Endothelial cell of umbilical vein (primary cell): ENCODE measurements at places on chromosomes 7 and 10. TPM values are rescaled to one million over a fixed set of nuclear protein-coding genes. Genes with fewer than 3 reads are reported as not detected.

- DNase-seq: no peak
Measured at GRCh38 chr10:26213157-26213800, 3.3 kb upstream of the GAD2 start.

- no peak for DNase-seq
Measured at GRCh38 chr10:69469976-69470375, 18.7 kb downstream of the TSPAN15 start.

GRCh38 chr7:47636081-47636432, 54.1 kb upstream of the TNS3 start:
- no peak for DNase-seq

GRCh38 chr7:139118805-139119485, 9.4 kb upstream of the ZC3HAV1 start:
- no peak for DNase-seq

GRCh38 chr10:75127471-75127870, 16.0 kb downstream of the SAMD8 start:
- peak; percentile 82 for DNase-seq

GRCh38 chr7:24829787-24830186, 72.5 kb upstream of the GSDME start:
- no peak for DNase-seq

DNA sequence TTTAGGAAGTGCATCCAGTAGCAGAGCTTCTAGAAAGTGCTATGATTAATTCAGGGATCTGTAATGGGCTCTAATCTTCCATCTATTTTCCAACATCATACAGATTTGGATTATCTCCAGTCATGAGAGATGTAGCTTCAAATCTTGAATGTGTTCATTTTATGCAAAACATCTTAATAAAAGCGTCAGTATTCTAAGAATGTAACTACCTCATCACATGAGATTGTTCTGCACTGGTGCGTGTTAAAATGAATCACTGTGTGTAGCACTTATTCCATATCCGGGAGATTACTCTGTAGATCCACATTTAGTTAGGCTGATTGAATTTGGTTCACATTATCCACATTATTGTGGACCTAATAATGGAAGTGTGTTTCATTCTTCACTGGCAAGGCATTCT, 344.9 kb upstream of the CHRM2 start:
- no peak for DNase-seq

DNA sequence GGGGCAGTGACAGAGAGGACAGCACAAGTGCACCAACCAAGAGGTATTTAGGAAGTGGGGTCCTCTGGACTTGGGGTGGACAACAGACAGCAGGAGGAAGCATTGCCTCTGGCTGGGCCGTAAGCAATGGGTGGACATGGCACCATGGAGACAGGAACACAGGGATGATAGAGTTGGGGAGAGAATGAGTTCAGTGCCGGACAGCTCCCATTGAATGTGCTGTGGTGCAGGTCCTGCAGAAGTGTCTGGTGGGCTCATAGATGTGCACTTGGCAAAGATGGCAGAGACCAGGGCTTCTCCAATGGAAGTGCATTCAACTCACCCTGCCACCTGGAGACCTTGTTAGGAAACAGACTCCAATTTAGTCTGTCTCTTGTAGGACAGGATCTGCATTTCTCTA, 341.5 kb upstream of the ZMIZ1 start:
- DNase-seq: no peak

DNA sequence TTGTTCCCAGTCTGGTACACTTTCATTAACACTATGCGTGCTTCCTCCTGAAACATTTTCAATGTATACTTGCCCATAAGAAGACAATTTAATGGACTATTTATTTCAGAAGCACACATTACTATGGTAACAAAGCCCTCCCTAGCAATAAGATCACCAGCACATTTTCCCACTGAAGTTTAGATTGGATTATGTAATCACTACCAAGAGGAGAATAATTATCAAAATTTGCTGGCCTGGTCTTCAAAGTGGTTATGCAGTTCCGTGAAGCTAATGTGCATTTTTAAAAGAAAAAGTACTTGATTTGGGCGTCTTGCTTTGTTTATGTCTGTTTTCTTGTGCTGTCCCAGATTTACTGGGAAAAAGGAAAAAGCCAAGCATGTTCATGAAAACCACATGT, 61.9 kb downstream of the AP3M1 start:
- DNase-seq: no peak

- no peak for DNase-seq
Measured at GRCh38 chr10:38094927-38095574, 914 bp downstream of the ZNF37A start.

DNA sequence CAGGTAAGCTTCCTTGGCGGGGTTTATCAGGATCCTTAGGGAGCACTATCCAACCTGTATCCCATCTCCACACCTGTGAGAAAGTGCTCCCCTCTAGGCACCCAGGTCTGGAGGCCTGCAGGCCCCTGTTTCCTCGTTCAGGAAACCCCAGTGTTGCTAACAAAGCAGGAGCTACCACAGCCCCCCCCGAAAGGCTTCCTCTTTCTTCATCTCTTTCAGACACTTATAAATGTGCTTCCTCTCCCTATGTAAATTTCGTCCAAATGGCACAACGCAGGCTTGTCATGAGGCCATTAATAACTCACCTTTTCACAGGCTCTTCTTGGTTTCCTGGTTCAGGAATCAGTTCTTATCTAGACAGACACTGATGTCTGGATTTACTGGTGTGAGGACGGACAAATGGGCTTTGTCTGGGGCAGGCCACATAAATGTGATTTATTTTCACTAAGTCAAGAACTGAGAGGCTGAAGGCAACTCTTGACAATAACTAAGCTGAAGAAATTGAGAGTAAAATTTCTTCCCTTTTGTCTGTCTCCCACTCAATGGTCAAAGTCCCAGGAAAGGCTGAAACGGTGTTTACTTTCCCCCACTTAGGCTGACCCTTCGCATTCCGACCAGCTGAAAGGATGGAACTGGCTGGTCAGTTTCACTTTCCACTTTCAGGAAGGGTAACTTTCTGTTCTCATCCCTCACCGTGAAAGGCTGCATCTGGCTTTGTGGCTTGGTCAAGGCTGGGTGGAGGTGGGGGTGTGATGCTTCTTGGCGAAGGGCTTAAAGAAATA, 46.8 kb downstream of the PIK3AP1 start:
- DNase-seq: peak; percentile 2

DNA sequence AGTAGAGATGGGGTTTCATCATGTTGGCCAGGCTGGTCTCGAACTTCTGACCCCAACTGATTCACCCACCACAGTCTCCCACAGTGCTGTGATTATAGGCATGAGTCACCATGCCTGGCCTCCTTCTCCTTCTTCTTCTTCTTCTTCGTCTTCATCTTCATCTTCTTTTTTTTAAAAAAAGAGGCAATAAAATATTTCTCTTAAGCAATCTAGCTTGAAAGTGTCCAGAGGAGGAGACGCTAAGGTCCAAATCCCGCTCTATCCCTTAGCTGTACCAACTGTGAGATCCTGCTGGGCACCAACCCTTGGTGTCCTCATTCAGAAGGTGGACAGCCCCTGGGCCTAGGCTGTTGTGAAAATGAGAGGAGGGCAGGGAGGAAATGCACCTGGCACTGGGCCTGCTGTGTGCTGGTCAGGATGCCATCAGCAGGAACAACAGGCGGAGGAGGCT, 13.9 kb upstream of the PSAP start:
- DNase-seq: no peak

DNA sequence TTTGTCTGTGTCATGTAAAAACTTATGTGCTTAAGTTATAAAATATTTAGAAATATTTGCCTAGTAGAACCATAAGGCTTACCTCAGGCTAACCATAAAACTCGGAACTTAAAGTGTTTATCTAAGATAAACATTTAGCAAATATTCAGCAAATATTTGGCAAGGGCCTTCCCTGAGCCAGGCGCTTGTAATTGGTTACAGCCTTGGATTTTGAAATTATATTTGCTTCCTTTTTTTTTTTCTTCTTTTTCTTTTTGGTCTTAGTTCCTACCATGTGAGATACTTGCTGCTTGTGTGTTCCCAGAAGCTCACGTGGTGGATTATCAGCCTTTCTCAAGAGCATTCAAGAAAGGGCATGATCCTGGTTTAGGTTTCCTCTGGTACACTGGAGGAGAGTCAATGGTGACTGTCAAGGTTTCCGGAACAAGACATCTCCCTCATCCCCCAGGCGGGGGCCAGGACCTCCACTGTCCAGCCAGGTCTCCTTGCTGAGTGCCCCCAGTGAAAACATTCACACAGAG, 5.2 kb upstream of the BRI3 start:
- no peak for DNase-seq

DNA sequence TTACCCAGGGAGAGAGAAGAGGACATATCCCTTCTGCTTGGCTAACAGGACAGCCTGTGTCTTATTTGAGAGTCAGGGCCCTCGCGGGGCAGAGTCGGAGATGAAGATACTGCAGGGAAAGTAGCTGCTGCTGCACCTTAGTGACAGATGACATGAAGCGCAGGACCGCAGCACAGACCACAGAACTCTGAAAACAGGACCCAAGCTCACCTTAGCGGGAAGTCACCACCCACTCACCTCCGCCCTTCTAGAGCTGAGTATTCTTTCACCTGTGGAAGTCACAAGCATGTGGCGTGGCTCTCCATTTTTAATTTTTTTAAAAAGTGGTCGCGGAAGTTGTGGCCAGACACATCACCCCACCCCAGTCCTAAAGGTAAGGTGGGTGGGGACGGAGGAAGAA, 191.4 kb downstream of the FAM107B start:
- DNase-seq: no peak

DNA sequence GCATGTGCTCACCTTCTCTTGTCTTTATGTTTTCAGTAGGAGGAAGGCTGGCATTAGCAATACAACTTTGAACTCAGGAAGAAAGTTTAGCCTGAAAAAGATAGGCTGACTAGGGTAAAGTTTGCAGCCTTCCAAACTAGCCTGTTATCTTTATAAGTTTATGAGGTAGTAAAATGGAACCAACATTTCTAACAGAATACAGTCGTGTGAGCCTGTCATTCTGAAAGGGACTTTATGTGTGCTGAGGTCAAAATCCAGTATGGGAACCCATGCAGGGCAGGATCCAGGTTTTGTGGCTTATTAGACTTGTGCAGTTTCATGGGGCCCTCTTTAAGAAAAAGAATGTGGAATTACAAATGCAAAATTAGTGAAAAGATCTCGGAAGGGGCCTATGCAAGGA, 201.0 kb upstream of the PRPS1L1 start:
- no peak for DNase-seq

- DNase-seq: peak; percentile 63
Measured at GRCh38 chr7:33590916-33591315, 314.4 kb upstream of the BMPER start.

- no peak for DNase-seq
Measured at GRCh38 chr7:136637813-136638212, 230.6 kb upstream of the CHRM2 start.

DNA sequence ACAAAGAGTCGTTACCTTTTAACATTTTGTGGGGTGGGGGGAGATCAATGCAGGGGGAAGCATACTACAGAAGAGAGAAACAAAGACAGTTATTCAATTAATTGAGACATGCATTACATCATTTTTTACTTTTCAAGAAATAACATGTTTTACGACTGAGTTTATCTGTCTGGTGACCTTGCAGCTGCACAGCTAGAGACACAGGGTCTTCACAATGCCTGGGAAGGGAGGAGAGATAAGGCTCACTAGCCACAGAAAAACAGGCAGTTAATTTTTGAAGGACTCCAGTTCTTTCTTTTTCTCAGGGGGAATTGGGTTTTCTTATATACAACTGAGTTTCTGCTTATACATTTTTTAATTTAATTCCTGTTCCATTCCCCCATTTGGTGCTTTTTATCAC, 30.1 kb downstream of the ZPBP start:
- no peak for DNase-seq

DNA sequence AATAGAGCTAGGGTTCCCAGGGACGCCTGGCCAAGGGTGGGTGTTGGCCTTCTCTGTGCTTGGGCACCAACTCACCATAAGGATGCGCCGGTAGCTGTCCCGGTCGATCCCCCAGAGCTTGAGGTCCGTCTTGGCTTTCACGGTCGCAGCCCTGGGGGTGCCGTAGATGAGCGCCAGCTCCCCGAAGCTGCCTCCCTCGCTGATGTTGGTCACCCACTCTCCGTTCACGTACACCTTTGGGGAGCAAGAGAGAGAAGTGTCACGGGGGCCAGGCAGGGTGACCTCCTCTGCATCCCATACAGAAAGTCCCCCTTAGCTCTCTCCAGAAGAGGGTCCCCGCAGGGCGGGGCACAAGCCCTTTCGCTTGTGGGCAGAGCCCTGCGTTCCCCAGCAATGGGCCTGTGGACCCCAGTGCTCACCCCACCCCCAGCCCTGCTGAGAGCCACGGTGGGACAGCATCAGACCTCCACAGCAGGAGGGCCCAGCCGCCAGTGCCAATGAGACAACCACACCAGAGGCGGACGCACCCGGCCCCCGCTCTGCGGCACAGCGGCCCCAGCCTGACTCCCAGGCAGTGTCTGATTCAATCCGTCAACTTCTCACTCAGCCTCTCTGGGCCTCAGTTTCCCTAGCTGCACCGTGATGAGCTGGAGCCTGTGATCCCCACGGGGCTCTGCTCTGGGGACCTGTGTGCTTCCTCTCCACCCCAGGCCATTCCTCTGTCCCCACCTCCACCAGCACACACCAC, 76.6 kb upstream of the PDGFA start:
- DNase-seq: no peak

GRCh38 chr10:125091891-125092290, 68.5 kb downstream of the CTBP2 start:
- no peak for DNase-seq

GRCh38 chr10:129946859-129947258, 17.2 kb downstream of the EBF3 start:
- no peak for DNase-seq

DNA sequence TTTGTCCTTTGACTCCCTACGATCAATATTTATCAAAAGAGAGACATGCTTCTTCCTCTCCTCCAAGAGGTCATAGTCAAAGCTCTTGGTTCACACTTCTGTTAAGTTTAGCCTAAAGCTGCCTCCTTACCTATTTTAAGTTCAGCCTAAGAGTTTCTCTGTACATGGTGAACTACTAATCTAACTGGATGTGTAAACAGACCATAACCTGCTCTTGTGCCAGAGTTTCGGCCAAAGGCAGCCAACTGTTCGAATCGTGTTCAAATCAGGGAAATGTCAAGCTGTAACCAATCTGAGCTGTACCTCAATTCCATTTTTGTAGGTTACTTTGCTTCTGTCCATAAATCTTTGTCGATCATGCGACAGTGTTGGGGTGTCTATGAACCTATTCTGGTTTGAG, 414.8 kb downstream of the PHTF2 start:
- no peak for DNase-seq

Gene SH2D4B
- polyA plus RNA-seq: not detected in 2 replicates

Gene LRRN3
- polyA plus RNA-seq: not detected in 2 replicates

Gene EMX2
- polyA plus RNA-seq: not detected in 2 replicates

Gene CAMK2B
- 0.57 and 0.72 TPM in 2 replicates for polyA plus RNA-seq

Gene CAV1
- 3,129 and 3,339 TPM in 2 replicates for polyA plus RNA-seq

Gene ATXN7L1
- polyA plus RNA-seq: 2.8 and 4.6 TPM in 2 replicates

Gene SGMS1
- polyA plus RNA-seq: 8.8 and 9.7 TPM in 2 replicates

Gene CRTAC1
- 0.92 and 1.4 TPM in 2 replicates for polyA plus RNA-seq

Gene CLEC2L
- not detected in 2 replicates for polyA plus RNA-seq

Gene SLC29A3
- 8.7 and 9.1 TPM in 2 replicates for polyA plus RNA-seq

Gene CTTNBP2
- 0.08 and 0.35 TPM in 2 replicates for polyA plus RNA-seq

Gene OPN4
- polyA plus RNA-seq: not detected in 2 replicates

Gene GSTO1
- 85.6 and 124 TPM in 2 replicates for polyA plus RNA-seq

Gene SRRM3
- polyA plus RNA-seq: 4.4 and 4.9 TPM in 2 replicates

Gene ADAP1
- polyA plus RNA-seq: 0.58 and 0.76 TPM in 2 replicates

Gene SCIN
- 0.05 and 0.07 TPM in 2 replicates for polyA plus RNA-seq

Gene H2BK1
- not detected in 2 replicates for polyA plus RNA-seq
